MCF 10A (cell line): ENCODE measurements at places on chromosomes 6 and 20. TPM values are rescaled to one million over a fixed set of nuclear protein-coding genes. Genes with fewer than 3 reads are reported as not detected.

DNA sequence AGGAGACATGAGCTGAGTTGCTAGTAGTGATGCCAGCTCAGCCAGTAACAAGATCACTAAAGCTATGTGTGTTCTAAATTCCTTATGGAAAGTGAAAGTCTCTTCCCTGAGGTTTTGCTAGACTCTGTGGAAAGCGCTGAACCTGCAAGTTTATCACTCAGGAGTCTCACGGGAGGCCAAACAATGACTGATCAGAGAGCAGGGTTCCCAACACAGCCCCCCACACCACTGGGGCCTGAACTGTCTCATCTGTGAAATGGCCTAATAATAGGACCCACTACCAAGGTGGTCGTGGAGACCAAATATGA is 19.9 kb downstream of the ACSS1 start:
- H3K27me3 ChIP-seq, result peaks cover 5% of the 10 kb centered on the region
- no peak for DNase-seq
- H3K27ac ChIP-seq, result no peak overlapping the region
- H3K36me3 ChIP-seq, result peaks cover 7% of the 10 kb centered on the region
- H3K4me3 ChIP-seq, result no peak overlapping the region

GRCh38 chr6:71908162-71908765 is 21.9 kb downstream of the RIMS1 start:
- no peak overlapping the region for H3K27ac ChIP-seq
- DNase-seq, result no peak
- H3K4me1 ChIP-seq, result no peaks in the 10 kb centered on the region
- no peaks in the 10 kb centered on the region for H3K27me3 ChIP-seq
- H3K4me3 ChIP-seq, result no peak overlapping the region

GRCh38 chr6:138371720-138372119 is 6.0 kb upstream of the SMIM28 start:
- no peak for DNase-seq
- no peaks in the 10 kb centered on the region for H3K36me3 ChIP-seq
- H3K4me1 ChIP-seq, result no peaks in the 10 kb centered on the region
- no peak overlapping the region for H3K27ac ChIP-seq

The BANF2 gene
- total RNA-seq, result not detected in 2 replicates

The OPRM1 gene
- total RNA-seq, result not detected in 2 replicates

GRCh38 chr6:28807682-28808280 is 116.0 kb downstream of the TRIM27 start:
- peaks cover 7% of the 10 kb centered on the region for H3K36me3 ChIP-seq
- H3K27me3 ChIP-seq, result no peaks in the 10 kb centered on the region
- DNase-seq, result peak; percentile 76
- peaks cover 23% of the 10 kb centered on the region for H3K4me1 ChIP-seq
- H3K27ac ChIP-seq, result no peak overlapping the region

GRCh38 chr6:31580807-31581433 is 1.3 kb downstream of the LTB start:
- H3K4me1 ChIP-seq, result peaks cover 10% of the 10 kb centered on the region
- H3K27me3 ChIP-seq, result no peaks in the 10 kb centered on the region
- DNase-seq, result peak; percentile 61
- H3K4me3 ChIP-seq, result peak overlapping the region; percentile 96

- peaks cover 44% of the 10 kb centered on the region for H3K4me1 ChIP-seq
- no peak overlapping the region for H3K4me3 ChIP-seq
- H3K36me3 ChIP-seq, result peaks cover 14% of the 10 kb centered on the region
- peak; percentile 80 for DNase-seq
These were observed 291.2 kb downstream of the ESR1 start for GRCh38 chr6:152098683-152099082.

The PRICKLE4 gene
- total RNA-seq, result 0.93 and 1.5 TPM in 2 replicates

The BEND6 gene
- total RNA-seq, result 2.1 and 4.2 TPM in 2 replicates
